ENCODE measurements at places on chromosomes 3 and 15.

DNA sequence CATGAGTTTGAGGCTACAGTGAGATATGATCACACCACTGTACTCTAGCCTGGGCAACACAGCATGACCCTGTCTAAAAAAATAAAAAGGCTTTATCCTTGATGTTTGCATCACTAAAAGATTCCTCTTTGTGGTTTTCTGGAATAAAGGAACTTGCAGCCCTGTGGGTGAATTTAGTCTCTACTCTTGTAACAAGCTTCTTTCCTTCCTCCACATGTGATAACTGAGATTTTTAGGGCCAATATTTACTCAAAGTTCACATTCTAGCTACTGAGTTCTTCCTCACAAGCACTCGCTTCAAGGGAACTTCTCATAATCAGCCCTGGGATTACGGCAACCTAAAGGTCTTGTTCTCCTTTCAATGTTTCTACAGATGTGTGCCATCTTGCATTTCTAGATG, 24.6 kb downstream of the COMMD2 start:
- peak; percentile 6 for ATAC-seq

- no peak for ATAC-seq
Measured at GRCh38 chr15:75178171-75178937, 23.3 kb upstream of the C15orf39 start.

GRCh38 chr3:64888840-64889392, 201.1 kb upstream of the ADAMTS9 start:
- no peak for ATAC-seq

DNA sequence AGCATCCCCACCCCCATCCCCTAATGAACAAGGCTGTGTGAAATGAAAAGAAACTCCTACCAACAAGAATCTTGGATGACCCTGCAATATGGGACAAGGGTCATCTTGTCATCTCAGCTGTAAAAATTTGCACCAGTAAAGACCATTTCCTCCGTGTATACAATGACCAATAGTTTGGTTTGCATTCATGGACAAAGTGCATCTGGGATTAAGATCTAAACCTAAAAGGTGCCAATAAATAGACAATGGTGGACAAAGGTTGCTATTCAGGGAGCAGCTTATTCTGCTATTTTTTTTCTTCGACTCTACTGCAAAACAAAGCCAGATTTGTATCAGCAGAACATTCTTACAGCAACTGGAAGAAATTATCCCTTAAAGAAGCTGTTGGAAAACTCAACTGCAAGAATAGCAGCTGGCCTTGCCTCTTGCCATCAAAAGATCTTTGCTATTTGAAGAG, 8.0 kb downstream of the MGLL start:
- ATAC-seq, result no peak
